ENCODE measurements at places on chromosomes 2 and 18. TPM values are rescaled to one million over a fixed set of nuclear protein-coding genes. Genes with fewer than 3 reads are reported as not detected.

The FHOD3 gene
- total RNA-seq: 0.14 TPM

- DNase-seq: no peak
Measured at GRCh38 chr18:45820106-45820745, 5.2 kb upstream of the SIGLEC15 start.

DNA sequence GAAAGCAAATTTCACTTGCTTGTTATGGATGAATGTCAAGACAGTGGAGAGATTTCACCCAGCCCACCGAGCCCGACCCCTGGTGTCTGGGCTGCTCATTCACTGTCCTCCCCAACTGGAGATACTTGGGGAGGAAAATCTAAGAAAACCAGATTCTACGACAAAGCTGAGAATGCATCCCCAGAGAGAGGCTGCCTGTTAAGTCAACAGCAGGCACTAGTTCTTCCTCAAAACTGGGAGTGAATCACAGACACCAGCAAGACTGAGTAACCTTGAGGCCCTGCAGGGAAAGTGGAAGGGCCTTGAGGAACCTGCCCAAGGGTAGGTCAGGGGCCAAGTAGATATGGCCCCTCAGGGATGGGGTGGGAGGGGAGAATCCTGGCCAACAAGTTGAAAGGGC is 34.2 kb upstream of the MLPH start:
- DNase-seq: no peak

DNA sequence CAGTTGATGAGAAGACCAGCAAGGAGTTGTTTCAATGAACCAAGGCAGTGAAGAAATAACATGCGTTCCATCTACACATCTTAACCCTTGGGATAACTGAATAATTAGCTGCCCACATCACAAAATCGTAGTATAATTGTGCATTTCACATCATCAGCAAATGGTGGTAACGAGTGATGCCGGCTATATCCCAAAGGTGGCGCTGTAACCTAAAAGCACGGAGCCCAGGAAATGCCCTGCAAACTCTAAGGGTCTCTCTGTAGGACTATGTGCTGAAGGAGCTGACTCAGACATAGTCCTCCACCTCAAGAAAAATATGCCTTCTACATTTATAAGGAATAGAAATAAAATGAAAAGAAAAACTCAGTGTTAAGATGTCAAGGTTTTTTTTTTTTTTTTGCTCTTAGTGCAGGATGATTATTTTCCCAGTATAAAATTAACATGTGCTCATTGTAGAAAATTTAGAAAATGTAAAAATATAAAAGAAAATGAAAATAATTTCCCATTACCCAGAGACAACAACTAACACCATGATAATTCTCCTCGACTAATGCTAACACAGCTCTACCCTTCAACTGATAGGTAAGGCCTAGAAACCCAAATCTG is 23.1 kb upstream of the DSG3 start:
- peak; percentile 9 for DNase-seq

- no peak for DNase-seq
Measured at GRCh38 chr2:172207911-172208310, 105.2 kb upstream of the DLX2 start.

Data from dermis blood vessel endothelial cell (primary cell).